ENCODE measurements at places on chromosomes 2 and 18.

DNA sequence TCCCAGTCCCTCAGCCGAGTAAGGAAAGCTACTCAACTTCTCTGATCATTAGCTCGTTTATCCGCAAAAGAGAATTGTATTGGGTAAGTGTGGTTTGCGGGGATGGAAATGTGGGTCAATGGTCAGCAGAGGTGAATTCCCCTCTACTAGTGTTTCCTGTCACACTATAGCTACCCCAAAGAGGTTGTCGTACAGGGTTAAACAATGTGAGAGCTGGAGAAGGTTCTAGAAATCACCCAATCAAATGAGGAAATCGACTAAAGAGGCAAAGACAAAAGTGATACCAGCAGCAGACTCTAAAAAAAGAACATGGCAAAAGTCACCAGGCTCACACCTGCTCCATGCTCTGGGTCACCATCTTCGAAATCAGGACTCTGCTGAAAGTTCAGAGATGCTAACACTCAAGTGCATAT lies 144.7 kb upstream of the ITGA4 start:
- DNase-seq = no peak

DNA sequence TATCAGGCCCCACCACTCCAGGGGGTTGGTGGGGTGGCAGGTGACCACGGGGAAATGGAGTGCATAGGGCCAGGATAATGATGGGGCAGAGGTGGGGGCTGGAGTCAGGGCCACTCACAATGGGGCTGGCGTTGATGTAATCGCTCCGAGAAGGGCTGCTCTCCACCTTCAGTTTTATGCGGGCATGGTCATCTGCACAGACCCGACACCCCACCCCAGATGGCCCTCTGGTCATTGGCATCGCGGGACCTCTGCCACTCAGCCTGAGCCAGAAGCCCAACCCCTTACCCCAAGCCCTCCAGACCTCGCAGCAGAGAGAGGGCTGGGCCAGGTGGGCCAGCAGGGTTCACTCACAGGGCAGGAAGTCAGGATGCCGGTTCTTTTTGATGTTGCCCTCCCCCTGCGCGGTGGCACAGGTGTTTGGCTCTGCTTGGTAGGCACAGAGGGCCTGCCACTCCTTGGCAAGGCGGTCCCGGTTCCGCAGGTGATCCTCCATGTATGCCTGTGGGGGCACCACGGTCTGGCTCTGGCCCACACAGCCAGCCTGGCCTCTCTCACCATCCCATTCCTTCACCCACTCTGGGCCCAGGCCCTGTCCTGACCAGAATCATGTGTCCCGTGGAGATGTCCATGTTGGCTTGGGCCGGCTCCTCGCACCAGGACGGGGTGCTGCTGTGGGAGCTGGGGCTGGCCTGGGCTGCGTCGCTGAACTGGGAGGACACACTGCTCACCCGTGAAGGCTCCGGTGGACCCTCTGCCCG lies 12.4 kb downstream of the PTPRN start:
- no peak for DNase-seq

DNA sequence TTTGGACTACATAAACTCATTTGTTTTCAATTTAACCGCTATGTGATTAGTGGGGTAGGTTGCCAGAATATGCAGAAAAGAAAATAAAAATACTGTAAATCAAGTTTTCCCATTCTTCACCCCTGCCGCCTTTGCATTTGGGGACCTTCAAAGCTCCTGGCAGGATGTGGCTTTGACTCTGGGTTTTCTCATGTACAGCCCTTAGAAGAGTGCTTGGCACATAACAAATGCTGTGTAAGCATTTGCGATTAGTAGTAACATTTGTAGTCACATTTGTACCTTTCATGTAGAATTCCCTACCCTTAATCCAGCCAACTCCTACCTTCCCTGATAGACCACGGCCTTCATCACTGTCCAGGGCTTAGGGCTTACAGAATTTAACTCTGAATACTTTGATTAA lies 262.6 kb downstream of the MREG start:
- no peak for DNase-seq

- DNase-seq = no peak
Observed at GRCh38 chr2:238900511-238900910, 52.6 kb downstream of the TWIST2 start.

- no peak for DNase-seq
Observed at GRCh38 chr2:28364610-28365009, 28.0 kb upstream of the FOSL2 start.

GRCh38 chr18:48345596-48345995 lies 63.6 kb downstream of the ZBTB7C start:
- no peak for DNase-seq

- no peak for DNase-seq
Observed at GRCh38 chr2:145137901-145138300, 618.0 kb upstream of the ZEB2 start.

DNA sequence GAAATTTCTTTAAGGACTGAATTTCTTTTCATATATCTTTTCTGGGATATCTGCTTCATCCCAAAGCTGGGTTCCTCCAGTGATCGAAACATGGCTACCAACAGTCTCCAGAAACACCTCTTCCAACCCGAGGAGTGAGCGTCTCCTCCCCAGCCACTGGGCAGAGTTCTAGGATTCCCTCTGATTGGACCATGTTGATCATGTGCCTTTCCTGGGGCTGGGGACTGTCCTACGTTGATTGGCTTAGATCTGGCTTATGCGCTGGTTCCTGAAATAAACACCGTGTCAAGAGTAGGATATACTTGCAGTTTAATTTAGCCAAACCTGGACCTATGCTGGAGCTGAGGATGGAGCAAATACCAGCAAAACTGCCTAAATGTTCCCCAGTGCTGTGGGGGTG lies 55.5 kb upstream of the SLC16A14 start:
- no peak for DNase-seq

DNA sequence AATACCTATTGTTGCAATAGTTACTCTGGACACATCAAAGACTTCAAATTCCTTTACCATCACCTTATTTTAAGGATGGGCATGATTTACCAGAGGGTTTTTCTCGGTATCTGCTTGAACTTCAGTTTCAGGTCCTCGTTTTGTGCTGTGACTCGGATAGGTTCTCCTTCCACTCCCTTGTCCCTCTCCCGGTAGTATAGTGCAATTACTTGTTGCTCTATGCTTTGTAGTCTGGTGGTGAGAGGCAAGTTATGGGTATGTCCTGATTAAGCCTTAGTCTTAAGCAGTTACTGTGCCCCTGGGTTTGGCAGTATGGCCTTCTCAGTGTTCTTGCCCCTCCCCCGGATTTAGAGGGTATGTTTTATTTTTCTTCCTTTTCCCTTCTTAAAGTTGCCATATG lies 96.6 kb downstream of the RHBDD1 start:
- DNase-seq = no peak

DNA sequence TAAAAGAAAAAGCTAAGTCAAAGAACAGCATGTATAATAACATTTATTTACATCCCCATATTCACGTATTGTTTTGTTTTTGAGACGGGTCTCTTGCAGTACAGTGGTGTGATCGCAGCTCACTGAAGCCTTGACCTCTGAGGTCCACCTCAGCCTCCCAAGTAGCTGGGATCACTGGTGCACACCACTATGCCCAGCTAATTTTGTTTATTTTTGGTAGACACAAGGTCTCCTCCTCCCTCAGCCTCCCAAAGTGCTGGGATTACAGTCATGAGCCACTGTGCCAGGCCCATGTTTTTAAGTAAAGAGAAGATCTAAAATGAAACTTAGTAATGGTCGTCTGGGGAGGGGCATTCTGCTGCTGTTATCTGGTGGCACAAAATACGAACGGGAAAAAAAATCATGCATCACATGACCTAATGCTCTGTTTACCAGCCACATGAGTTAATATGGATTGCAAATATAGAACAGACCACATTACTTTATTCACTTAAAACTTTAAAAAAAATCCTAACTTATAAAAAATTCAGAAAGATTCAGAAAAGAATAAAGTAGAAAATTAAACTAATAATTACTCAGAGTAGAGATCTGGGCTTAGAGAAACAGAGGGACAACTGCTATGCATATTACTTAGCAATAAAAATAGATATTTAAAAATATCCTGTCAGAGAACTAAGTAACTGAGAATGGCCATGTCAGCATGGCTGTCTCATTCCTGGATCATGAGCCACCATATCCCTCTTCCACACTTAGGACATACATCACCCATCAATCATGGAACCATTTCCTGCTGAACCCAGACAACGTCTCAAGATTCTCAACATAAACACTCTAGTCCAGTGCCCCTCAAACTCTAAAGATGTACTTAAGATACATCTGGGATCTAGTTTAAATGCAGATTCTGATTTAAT lies 7.3 kb downstream of the MMADHC start:
- DNase-seq = no peak

DNA sequence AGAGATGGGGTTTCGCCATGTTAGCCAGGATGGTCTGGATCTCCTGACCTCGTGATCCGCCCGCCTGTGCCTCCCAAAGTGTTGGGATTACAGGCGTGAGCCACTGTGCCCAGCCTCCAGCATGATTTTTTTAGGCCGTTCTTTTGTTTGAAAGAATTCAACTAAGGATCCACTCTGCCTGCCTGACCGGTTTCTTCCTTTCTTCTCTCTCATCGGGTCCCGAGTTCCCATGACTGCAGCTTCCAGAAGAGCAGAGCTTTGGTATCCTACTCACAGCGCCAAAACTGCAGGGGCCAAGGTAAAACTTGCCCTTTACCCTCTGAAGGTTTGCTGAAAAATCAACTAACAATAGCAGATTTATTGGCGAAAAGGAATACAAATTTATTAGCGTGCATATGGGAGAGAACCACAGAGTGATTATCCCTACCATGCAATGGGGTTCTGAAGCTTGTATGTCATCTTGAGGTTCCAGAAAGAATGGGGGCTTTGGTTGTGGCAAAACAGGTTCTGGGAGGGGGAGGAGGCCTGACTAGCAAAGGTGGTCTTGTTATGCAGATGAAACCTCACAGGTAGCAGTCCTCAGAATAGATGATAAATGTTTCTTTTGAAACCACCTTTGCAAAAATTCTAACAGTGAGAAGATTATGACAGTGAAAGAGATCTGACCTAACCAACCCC lies 87.0 kb upstream of the MSH6 start:
- DNase-seq = no peak

DNA sequence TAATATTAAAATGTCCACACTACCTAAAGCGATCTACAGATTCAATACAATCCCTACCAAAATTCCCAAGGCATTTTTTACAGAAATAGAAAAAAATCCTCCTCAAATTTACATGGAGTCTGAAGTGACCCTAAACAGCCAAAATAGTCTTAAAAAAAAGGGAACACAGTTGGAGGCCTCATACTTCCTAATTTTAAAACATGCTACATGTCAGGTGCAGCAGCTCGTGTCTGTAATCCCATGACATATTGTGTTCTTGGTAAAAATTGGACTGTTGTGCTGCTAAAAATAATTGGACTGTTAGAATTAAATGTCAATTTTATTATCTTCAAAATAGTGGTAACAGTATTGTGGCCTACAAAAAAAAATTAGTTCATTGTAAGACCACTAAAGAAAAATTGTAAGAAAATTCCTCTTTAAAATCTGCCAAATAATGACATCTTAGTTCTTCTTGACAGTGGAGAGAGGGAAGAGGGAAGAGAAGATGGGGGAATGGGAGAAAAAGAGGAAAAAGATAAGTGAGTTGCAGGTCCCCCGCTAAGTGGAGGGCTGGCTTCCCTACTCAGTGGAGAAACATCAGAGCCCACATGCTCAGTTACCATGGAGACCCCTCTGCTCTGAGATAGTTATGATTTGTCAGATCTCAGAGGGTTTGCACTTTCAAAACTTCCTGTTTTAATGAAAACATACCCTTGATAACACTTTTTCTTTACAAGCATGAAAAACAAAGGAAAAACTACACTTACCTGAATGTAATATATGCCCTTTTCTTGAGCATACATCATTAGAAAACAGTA lies 46.5 kb downstream of the UNC50 start:
- no peak for DNase-seq

- peak; percentile 1 for DNase-seq
Observed at GRCh38 chr18:47545613-47546012, 294.2 kb upstream of the SKOR2 start.

GRCh38 chr2:196598846-196599245 lies 40.7 kb upstream of the CCDC150 start:
- no peak for DNase-seq

DNA sequence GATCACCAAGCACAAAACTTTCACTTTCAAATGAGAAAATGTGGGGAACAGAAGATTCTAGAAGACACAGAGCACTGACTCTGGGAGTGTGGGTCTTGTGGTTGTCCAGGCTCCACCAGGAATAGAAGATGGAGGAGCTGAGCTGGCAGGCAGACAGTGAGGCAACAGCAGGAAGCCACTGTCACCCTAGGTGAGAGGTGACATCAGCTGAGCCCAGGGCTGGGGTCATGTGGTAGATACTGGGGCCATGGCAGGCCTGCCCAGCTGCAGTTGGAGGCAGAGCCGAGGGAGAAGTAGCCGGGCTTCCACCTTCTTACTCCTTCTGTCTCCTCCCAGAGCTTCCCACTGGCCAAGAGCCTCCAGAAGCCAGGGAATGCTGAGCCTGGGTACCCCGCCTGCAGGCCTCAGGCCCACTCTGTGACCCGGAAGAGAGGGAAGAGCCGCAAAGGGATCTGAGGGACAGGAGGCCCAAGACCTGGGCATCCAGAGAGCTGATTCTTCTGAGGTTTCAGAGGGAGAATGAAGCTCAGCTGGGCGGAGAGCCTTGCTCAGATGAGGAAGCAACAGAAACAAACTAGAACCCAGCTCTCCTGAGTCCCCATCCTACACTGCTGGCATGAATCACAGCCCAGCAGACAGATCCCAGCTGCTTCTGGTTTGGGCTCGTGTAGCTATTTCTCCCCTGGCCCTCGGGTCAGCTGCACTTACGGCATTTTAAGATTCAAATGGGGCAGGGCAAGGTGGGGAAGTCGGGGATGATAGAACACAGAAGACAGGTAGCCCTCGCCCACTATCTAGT lies 39.8 kb upstream of the ASAP2 start:
- no peak for DNase-seq

- DNase-seq = no peak
Observed at GRCh38 chr2:129888896-129889295, 90.6 kb upstream of the RAB6C start.
